ENCODE measurements at places on chromosomes 7 and 10.

GRCh38 chr7:75962607-75963380 lies 31.6 kb downstream of the TMEM120A start:
- DNase-seq = peak; percentile 15

DNA sequence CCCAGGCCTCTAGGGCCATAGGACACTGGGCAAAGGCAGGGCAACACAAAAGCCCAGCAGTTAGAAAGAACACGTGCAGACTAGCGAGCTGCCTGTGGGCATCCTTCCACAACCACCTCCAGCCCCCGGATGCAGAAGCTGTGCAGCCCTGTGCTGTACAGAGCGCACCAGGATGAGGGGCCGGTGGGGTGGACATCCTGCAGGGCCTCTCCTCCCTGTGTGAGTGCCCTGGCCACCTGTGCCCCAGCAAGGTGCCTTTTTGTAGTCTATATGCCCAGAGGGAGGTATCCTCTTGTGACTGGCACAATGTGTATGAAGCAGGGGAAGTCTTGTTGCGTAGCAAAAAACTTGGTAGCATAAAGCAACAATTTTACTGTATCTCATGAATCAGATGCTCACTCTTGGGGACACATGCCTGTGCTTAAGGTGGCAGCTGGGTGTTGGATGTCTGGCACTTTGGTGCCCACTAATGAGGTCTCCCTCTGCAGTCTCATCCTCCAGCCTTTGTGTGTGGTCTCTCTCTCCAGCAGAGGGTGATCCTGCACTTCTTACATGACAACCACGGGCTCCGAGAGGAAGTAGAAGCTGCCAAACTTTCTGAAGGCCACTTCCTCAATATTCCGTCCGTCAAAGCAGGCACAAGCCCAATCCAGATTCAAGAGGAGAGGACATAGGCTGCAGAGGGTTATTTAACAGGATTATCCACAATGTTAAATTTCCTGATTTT lies 8.7 kb downstream of the NCAPG2 start:
- DNase-seq = peak; percentile 90

DNA sequence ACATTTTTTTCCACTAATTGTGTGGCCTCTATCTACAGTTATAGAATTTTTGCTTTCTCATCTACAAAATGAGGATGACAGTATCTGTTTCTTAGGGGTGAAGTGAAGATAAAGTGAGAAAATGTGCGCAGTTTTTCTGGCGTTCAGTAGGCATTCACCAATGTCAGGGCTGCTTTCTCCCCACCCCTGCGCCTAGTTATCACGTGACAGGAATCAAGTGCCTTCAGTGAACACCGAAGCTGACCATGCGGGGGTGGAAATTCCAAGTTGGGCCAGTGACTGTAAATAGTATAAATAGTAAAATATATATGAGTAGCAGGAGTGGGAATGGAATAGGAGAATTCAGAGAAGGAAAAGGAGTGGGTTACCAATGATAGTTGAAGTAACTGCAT lies 77.4 kb downstream of the TAF3 start:
- no peak for DNase-seq

DNA sequence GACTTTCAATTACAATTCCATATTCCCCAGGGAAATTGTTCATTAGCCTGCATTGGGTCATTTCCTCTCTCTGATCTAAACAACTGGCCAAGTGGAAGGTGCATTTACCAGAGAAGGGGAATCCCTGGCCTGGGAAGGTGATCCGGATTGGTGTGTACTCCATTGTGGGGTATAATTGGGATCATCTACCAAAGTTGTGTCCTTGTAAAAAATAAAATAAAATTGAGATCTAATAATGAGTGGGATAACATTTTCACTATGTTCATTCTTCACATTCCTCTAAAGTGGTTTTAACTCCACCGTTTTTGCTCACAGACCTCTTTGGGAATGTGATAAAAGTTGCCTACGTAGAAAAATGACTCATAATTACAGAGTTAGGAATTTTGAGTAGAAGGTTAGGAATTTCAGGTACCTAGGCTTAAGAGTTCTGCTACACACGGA lies 22.8 kb downstream of the ARL5B start:
- DNase-seq = no peak

DNA sequence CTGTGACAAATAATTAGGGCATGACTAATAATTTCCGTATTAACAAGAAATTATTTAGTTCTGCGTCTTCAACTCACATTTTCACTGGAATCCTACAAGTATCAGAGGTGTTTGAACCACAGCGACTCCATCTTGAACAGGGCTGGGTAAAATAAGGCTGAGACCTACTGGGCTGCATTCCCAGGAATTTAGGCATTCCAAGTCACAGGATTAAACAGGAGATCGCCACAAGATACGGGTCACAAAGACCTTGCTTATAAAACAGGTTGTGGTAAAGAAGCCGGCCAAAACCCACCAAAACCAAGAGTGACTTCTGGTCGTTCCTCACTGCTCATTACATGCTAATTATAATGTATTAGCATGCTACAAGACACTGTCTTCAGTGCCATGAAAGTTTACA lies 14.9 kb upstream of the LANCL2 start:
- DNase-seq = no peak

DNA sequence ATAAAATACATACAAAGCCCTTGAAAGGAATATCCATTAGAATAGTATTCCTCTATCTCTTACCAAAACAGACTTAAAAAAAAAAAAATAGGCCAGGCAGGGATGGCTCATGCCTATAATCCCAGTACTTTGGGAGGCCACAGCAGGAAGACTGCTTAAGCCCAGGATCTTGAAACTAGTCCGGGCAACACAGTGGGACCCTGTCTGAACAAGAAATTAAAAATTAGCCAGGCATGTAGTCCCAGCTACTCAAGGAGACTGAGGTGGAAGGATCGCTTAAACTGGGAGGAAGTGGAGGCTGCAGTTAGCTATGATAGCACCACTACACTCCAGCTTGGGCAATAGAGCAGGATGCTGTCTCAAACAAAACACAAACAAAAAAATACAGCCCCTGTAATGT lies 9.6 kb downstream of the PDLIM1 start:
- DNase-seq = no peak

DNA sequence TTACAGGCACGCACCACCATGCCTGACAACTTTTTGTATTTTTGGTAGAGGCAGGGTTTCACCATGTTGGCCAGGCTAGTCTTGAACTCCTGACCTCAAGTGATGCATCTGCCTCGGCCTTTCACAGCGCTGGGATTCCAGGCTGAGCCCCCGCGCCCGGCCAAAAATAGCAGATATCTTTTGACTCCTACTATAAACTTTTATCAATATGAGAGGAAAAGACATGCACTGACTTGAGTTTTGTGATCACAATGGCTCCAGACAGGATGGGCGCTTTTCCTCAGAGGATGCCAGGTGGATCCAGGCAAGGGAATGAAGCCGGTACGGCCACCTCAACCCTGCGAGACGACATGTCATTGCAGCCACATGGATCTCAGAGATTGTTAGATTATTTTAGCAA lies 123.9 kb downstream of the DNAJB6 start:
- DNase-seq = no peak

- no peak for DNase-seq
These were observed 220.2 kb downstream of the JAZF1 start for GRCh38 chr7:27960415-27960814.

DNA sequence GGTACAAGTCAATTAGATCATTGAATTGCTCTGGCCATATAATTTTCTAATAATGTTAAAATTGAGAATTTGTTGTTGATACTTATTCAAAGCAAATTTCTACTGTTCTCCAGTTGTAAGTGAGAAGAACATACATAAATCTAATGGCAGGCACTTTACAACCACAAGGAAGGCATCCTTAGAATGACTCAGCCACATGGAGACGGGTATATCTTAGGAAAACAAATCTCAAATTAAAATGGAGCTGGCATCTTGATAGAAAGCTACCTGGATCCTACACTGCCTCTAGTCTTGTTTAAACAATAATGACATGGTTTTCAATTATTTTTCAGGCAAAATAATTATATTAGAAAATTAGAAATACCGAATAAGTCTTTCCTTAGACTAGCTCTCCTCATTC lies 1183.7 kb upstream of the SORCS1 start:
- DNase-seq = no peak

- DNase-seq = no peak
These were observed 55.2 kb upstream of the FRMD4A start for GRCh38 chr10:14385596-14386593.

GRCh38 chr10:24963521-24964041 lies 11.2 kb upstream of the PRTFDC1 start:
- no peak for DNase-seq

- no peak for DNase-seq
These were observed 248.3 kb upstream of the GLI3 start for GRCh38 chr7:42485301-42485766.

- no peak for DNase-seq
These were observed 191.1 kb upstream of the LRGUK start for GRCh38 chr7:133936074-133936473.

DNA sequence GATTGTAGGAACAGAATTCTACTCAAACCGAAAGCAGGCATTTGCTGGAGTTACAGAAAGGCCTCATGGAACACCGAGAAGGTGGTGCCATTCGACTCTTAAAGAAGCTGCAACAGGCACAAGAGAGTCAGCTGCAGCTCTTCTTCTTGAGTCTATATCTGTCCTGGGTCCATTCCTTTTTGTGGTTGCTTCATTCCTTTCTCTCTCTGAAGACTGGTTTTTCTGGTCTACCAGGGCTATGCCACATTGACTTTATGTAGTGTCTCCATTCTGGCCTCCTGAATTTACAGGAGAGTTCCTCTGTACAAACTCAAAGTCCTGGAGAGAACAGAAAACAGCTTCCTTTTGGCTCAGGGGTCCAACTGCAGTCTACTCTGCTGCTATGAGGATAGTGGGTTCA lies 132.8 kb downstream of the CFTR start:
- no peak for DNase-seq

Measured in common myeloid progenitor, CD34-positive (primary cell).